ENCODE measurements at places on chromosomes 6 and 20. TPM values are rescaled to one million over a fixed set of nuclear protein-coding genes. Genes with fewer than 3 reads are reported as not detected.

GRCh38 chr6:13613029-13613594, 2.0 kb upstream of the NOL7 start:
- DNase-seq, result no peak

Gene TFAP2C
- 7.5 TPM for total RNA-seq

DNA sequence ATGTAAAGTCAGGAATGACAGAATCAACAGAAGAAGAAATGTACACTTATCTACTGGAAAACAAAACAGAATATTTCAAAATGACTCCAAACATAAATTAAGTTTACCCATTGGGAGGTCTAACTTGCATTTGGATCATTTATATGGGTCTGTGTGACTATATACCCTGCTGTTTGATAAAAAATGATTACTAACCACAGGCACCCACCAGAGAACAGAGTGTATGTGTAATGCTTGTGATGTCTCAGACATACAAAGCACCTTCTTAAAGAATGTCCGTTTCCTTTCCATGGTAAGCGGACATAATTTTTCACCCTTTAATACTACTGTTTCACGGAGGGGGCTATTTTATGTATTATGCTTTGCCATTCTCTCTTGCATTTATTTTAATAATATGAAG, 19.2 kb downstream of the SIM1 start:
- DNase-seq, result no peak

- DNase-seq, result no peak
Observed at GRCh38 chr20:15012566-15012965, 675.2 kb upstream of the FLRT3 start.

Gene BPIFA1
- total RNA-seq, result not detected
